ENCODE measurements at places on chromosomes 3 and 15. TPM values are rescaled to one million over a fixed set of nuclear protein-coding genes. Genes with fewer than 3 reads are reported as not detected.

- DNase-seq: no peak
- no peak overlapping the region for H3K4me3 ChIP-seq
- H3K27me3 ChIP-seq: no peaks in the 10 kb centered on the region
Measured at GRCh38 chr3:76028774-76029173, 243.4 kb upstream of the ZNF717 start.

DNA sequence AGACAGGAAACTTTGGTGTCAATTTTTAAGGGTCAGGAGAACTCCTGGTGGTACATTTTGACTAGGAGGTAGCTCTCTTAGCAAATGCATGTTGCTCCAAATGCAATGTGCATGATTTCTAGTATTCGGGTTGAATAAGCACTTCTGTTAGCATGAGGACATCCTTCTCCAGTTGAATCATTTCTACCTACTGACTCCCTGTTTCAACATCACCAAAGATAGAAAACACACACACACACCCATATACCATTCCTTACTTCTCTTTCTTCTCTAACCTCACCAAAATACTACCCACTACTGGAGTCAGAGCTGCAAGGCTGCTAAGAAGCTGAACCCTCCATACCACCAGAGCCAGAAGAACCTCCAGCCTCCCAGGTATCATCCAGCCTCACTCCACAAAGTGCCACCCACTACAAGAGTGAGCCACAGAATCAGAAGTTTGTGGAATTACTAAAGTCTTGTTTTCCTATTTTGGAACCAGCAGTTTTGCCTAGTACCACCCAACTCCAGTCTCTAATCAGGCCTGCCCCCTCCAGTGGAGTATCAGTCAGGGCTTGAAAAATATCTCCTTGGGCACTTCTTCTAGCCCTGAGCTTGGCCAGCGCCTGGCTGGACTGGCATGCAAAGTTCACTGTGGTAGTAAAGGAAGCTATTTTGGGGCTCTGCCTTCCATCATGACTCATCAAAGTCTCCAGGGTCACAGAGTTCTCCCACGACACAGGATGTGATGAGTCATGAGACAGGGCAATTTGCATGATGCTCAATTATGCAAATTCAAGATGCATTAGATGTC, 110.3 kb downstream of the CYP19A1 start:
- H3K4me1 ChIP-seq: peaks cover 15% of the 10 kb centered on the region
- peak overlapping the region; percentile 51 for H3K27ac ChIP-seq
- H3K4me3 ChIP-seq: peak overlapping the region; percentile 4
- no peaks in the 10 kb centered on the region for H3K27me3 ChIP-seq
- peak; percentile 75 for DNase-seq
- H3K36me3 ChIP-seq: no peaks in the 10 kb centered on the region

DNA sequence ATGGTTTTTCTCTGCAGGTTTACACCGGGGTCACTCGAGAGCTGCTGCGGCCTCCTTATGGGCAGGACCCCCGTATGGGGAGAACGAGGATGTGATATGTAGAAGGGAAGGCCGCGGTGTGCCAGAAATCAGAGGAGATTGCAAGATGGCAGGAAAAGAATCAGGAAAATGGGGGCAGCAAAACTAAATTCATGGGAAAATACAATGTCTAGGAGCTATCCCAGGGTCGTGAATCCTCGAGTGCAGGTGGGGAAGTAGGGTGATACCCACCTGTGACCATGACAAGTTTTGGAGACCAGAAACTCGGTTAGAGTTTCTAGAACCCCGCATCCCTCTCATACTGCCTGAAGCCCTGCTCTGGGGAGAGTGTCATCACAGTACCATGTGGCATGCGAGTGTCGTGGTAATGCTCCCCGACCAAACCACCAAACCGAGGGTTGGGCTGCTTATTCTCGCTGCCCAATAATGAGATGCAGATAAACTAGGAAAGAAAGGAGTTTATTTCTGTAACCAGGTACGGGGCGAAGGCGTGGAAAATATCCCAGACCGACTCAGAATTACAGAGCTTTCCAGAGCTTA, 781 bp downstream of the TRNT1 start:
- H3K36me3 ChIP-seq: peaks cover 41% of the 10 kb centered on the region
- no peaks in the 10 kb centered on the region for H3K27me3 ChIP-seq
- H3K4me1 ChIP-seq: peaks cover 24% of the 10 kb centered on the region
- H3K4me3 ChIP-seq: peak overlapping the region; percentile 100
- peak; percentile 71 for DNase-seq
- peak overlapping the region; percentile 99 for H3K27ac ChIP-seq

DNA sequence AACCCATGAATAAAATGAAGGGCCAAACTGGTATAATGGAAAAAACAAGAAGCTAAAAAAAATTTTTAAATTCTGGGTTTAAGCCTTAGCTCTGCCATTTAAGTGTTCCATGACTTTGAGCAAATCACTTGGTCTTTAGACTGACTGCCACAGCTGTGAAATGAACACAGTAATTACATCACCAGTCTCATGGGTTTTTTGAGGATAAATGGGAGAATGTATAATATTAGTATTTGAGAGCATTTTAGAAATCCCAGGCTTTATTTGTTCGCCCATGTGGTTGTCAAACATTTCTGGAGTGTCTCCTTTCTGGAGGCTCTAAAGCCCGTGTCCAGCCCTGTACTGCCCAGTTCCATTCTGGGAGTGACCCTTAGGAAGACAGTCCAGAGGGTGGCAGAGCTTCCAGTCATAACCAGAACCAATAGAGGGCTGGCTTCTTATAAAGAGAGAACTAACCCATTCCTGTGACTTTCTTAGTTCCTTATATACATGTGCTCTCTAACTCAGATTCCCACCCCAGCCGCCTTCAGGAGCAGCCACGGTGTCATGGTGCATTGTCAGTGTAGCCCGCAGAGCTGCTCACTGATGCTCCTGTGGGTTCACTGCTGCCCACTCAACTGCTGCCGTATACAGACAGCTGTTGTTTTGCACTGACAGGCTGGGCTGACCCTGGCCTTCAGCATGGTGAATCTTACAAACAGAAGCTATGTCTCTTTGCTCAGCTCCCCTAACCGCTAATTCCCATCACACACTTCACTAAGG, 44.7 kb downstream of the BOC start:
- no peaks in the 10 kb centered on the region for H3K36me3 ChIP-seq
- H3K4me1 ChIP-seq: no peaks in the 10 kb centered on the region

- H3K4me3 ChIP-seq: peak overlapping the region; percentile 64
- H3K27me3 ChIP-seq: peaks cover 18% of the 10 kb centered on the region
- H3K27ac ChIP-seq: no peak overlapping the region
- peaks cover 1% of the 10 kb centered on the region for H3K36me3 ChIP-seq
- H3K4me1 ChIP-seq: peaks cover 16% of the 10 kb centered on the region
Measured at GRCh38 chr3:186413615-186414415, 51.8 kb upstream of the DGKG start.

Gene TRIM42
- not detected for total RNA-seq
